ENCODE measurements at places on chromosomes 7 and 10.
A peak's percentile ranks its signal among the peaks of the same experiment; 100 is the strongest.

GRCh38 chr10:104031631-104032030 lies 54.0 kb downstream of the COL17A1 start:
- H3K4me3 ChIP-seq, result no peak overlapping the region
- no peaks in the 10 kb centered on the region for H3K27me3 ChIP-seq
- peaks cover 4% of the 10 kb centered on the region for H3K36me3 ChIP-seq

DNA sequence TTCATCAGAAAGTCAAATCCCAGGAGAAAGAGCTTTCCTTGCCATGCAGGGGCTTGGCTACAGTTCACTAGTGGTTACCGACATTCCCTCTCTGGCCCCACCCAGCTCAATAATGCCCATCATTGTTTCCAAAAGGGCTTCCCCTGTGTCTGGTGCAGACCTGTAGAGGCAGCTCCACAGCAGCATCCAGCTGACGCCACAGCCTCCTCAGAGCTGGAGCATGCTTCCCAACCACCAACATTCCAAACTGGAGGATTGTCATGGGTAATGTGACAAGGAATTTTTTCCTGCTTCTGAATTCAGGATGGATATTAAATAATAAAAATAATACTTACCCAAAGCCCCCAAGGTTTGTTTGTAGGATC lies 77.4 kb downstream of the ZNF365 start:
- H3K36me3 ChIP-seq, result no peaks in the 10 kb centered on the region
- peaks cover 23% of the 10 kb centered on the region for H3K4me1 ChIP-seq
- no peak overlapping the region for H3K4me3 ChIP-seq
- DNase-seq, result no peak
- H3K27ac ChIP-seq, result no peak overlapping the region

GRCh38 chr10:123298583-123298982 lies 144.4 kb downstream of the BUB3 start:
- H3K36me3 ChIP-seq, result no peaks in the 10 kb centered on the region
- no peak for DNase-seq
- no peak overlapping the region for H3K27ac ChIP-seq
- H3K4me1 ChIP-seq, result no peaks in the 10 kb centered on the region
- no peak overlapping the region for H3K4me3 ChIP-seq

- peak overlapping the region; percentile 18 for H3K4me3 ChIP-seq
- H3K27ac ChIP-seq, result peak overlapping the region; percentile 50
- DNase-seq, result peak; percentile 87
- H3K4me1 ChIP-seq, result peaks cover 24% of the 10 kb centered on the region
Measured at GRCh38 chr7:42143711-42144600, 93.1 kb downstream of the GLI3 start.

- peaks cover 59% of the 10 kb centered on the region for H3K36me3 ChIP-seq
- H3K27me3 ChIP-seq, result no peaks in the 10 kb centered on the region
- H3K4me1 ChIP-seq, result no peaks in the 10 kb centered on the region
- no peak overlapping the region for H3K27ac ChIP-seq
- no peak overlapping the region for H3K4me3 ChIP-seq
Measured at GRCh38 chr7:16684935-16685334, 39.0 kb downstream of the BZW2 start.

DNA sequence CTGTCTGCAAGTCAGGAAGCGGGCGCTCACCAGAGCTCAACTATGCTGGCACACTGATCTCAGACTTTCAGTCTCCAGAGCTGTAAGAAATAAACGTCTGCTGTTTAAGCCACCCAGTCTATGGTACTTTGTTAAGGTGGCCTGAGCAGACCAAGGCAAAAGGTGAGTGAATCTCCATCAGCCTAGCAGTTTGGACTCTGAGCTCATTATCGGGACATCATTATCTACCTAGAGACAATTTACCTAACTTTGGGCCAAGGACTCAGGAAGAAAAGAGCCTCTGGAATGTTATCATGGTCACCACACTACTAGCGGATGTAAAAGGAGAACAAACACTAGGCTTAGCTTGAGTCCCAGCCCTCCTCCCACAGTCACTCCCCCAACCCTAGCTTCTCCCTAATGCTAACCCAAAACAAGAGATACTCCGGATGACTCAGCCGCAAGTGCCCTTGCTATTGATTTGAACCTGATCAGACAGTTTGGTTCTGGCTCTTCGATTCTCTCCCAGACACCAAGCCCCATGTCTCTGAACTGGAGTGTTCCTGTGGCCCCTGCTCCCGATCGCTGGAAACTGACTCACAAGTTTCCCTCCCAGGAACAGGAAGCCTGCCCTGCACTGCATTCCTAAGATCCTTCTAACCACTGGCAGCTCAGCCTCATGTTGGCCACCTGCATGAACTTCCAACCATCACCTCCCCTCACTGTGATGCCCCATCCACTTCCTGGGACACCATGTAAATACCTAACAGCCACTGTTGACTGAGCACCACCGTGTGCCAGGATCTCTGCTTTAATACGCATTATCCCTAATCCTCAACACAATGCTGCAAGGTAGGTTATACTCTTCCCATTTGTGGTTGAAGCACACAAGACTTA lies 34.5 kb downstream of the CREB3L2 start:
- H3K4me1 ChIP-seq, result peaks cover 55% of the 10 kb centered on the region
- DNase-seq, result peak; percentile 71
- H3K36me3 ChIP-seq, result peaks cover 18% of the 10 kb centered on the region
- no peaks in the 10 kb centered on the region for H3K27me3 ChIP-seq
- peak overlapping the region; percentile 93 for H3K27ac ChIP-seq
- no peak overlapping the region for H3K4me3 ChIP-seq

DNA sequence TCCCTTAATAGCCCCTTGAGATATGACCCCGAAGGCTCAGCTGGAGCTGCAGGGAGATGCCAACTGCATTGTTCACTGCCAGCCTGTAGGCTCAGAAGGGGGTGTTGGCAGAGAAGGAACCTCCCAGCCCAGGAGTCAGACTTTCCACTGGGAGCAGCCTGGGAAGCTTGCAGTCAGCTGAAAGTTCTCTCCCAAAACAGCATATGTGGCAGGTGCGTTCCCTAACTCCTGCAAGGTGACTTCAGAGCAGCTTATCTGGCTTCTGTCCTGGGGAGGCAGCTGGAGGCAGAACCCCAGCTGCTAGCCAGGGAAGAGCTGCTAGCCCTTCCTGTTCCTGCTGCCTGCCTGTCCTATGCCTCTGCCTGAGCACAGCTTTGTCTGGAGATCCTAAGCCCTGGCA lies 8.1 kb downstream of the SFTPA2 start:
- no peaks in the 10 kb centered on the region for H3K4me1 ChIP-seq
- no peak overlapping the region for H3K27ac ChIP-seq
